Esophagus mucosa (tissue), 1 donor: ENCODE measurements at places on chromosomes 3 and 15. TPM values are rescaled to one million over a fixed set of nuclear protein-coding genes. Genes with fewer than 3 reads are reported as not detected.

Gene PKM
- total RNA-seq, result 1,103 TPM

Gene SEMA5B
- total RNA-seq, result not detected

Gene CCRL2
- 0.24 TPM for total RNA-seq

Gene GABRR3
- not detected for total RNA-seq

Gene HRG
- 0.12 TPM for total RNA-seq

DNA sequence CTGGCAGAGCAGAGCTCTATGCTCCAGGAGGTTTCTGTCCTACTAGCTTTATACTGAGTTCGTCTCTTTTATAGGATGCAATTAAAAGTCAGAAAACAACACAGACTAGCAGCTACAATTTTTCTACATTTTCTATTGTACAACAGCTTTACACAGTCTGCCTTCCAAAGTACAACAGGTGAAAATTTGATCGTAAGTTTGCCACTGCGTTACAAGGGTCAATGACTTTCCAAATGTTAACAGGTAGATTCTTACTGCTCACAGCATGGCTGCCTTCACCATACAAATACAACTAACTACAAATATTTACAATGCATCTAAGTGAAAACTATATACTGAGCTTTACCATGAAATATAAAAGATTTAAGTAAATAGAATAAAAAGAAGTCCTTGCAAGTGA is 268.6 kb upstream of the SLCO3A1 start:
- ATAC-seq, result no peak

DNA sequence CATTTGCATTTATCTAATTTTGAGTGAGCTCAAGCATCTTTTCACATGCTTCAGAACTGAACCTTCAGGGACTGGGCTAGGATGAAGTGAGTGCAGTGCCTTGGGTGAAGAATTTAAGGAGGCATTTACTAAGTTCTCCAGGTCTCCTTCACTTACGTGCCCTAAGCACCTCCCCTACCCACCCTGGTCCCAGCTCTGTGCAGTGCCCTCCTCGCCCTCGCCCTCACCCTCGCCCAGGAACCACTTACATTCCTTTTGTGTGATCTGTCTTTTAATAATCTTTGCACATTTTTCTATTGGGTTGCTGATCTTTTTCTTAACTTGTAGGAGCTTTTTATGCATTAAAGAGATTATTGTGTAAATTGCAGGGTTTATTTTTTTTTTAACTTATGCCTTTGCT is 322.6 kb downstream of the THSD4 start:
- ATAC-seq, result no peak

DNA sequence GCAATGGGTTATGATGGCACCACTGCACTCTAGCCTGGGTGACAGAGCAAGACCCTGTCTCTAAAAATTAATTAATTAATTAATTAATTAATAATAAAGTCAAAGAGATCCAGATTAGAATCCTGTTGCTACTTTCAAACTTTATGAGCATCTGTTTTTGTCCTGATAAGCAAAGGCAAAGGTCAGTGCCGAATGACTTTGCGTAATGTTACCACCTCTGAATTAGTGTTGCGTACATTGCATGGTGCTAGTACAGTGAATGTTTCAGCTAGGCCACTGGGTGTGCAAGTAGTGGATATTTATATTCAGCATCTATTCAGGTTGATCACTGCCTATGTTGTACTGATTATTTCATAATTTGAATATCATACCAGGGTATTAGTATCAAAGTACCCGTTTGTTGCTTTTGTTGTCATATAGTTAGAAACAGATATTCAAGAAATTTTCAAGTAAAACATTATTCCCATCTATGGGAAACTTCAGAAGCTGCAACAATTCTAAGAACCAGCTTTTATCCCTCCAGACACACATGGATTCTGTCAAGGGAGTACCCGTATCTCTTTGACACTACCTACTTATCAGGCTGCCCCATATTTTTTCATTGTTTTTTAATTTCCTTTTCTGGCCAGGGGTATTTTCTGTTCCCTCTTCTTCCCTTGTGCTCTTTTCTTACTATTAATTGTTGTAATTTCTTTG is 127.1 kb upstream of the GRM7 start:
- no peak for ATAC-seq

- ATAC-seq, result peak; percentile 90
Measured at GRCh38 chr15:70741107-70741531, 22.2 kb downstream of the UACA start.

DNA sequence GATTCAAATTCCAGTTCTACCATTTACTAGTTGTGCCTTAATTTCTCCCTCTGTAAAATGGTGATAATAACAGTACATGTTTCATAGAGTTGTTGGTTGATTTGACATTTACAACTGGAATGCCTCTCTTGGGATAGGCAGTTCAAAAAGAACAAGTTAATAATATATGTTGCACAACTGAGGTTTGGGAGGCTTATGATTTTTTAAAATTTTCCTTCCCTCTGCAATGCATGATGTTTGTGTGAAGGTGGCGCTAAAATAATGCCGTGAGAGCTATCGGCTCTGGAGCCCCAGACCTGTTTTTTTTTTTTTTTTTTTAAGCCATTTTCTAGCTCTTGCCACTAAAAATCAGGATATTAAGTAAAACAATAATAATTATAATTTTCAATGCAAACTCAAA is 18.6 kb downstream of the DNAJB11 start:
- ATAC-seq, result peak; percentile 59

DNA sequence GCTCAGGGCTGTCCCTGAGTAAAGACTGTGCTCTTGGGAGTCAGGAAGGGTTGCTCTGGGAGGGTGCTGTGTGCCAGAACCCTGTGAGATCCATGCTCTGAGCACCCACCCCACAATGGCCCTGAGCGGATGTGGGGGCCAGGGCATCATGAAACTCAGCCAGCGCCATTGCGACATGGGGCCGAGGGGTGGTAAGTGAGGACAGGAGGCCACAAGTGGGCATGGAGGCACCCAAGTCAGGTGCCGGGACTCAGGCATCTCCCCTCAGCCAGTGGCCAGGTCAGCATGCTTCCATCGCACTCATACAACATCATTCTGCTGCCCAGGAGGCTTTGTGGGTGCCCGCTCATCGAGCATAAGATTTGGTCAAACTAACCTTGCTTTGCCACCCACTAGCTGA is 19.6 kb downstream of the ATP2B2 start:
- ATAC-seq, result no peak

DNA sequence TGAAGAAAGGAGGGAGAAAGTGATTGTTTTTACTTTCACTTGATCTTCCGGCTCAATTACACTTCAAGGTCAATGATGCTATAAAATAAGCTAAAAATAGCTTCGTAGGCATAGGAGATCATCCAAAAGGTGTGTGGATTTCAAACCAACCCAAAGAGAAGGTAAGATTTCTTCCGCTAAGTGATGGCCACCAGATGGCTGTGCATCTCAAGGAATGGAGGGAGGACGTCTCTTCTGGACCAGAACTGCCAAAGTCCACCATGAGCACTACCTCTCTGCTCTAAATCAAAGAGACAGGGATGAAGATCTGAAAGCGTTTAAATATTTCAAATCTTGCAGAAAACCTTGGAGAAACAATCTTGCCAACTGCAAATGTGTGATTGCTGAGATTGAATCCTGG is 199.1 kb upstream of the ZPLD1 start:
- ATAC-seq, result no peak

DNA sequence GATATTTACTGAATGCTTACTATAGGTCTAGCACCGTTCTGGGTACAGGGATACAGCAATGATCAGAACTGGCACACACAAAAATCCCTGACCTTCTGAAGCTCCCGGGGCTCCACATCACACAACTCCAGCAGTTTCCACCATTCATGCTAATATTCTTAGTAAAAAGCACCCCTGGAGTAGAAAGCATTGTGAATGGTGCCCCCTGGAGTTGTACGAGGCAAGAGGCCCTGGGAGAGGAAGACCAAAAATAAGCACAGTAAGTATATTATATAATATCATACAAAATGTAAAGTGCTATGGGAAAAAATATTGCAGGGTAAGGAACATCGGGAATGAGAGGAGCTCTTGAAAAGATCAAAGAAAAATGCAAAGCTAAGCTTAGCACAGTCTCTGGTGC is 790 bp upstream of the SRGAP3 start:
- no peak for ATAC-seq

DNA sequence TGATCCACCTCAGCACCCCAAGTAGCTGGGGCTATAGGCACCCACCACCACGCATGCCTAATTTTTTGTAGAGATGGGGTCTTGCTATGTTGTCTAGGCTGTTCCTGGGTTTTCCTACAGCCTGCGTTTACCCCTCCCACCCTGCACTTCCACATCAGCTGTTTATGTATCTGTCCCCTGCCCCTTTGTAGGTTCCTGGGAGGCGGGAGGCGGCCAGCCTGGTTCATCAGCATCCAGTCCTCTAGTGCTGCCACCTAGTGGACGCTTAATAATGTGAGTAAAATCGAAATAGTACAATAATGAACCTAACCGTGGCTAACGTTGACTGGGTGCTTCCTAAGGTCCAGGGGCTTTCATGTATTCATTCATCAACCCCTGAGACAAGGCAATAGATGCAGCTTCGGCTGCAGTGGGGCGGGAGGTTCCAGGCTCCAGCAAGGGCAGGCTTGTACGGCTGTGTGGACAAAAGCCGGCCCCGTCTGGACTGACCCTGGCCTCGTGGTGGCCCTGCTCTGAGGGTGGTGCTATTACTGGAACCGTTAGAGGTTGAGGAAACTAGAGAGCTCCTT is 1.2 kb upstream of the LCTL start:
- ATAC-seq, result peak; percentile 54

DNA sequence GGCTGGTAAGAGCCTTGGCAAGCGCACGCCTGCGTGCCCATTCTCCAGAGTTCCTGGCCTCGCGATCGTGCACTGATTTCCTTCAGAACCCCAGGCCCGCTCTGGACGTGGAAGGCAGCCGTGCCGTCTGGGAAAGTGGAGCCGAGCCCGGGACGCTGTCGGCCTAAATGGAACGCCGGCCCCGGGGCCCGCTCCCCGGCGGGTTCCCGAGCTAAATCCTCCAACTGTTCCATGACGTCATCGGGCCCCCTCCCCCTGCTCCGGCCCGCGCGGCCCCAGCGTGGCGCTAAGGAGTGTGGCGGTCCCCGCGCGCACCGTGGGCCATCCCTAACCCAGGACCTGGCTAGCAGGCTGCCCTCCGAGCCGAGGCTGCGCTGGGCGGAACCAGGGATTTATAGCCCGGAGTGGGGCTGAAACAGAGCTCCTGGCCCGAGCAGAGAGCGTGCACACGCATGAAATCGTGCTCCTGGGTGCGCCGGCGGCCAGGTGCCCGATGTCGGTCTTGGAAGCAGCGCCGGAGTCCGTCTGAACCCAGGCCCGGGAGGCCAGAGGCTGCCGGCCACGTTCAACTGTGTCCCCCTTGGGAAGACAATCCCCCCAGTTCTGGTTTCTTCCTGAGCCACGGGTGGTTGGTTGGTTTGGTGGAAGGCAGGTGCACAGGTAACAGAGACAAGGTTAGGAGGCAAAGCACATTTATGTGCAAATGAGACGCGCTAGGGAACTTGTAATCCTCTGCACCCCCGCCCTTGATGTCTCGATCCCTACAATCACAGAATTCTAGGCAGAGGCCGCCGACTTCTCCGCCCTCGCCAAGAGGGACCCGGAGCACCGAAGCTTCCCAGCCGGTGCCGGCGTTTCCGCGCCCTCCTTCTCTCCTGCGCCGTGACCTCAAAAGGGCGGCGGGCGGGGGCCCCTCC is 84.9 kb upstream of the ETV5 start:
- ATAC-seq, result peak; percentile 63

DNA sequence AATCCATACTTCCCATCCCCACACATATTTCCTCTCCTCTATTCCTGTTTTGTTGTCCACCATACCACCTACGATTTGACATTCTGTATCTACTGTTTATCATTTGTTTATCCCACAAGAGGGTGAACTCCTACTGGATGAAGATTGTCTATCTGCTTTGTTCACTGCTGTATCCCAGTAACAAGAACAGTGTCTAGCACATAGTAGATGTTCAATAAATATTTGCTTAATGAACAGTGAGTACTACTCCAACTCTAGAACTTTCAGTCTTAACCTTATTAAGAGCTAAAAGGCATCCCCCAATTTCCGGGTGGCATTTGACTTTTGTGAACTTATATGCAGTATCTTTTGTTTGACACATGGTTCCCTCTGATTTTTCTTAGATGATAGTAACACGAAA is 1.3 kb downstream of the PYGO1 start:
- no peak for ATAC-seq

GRCh38 chr3:98906230-98906629 is 4.7 kb upstream of the DCBLD2 start:
- ATAC-seq, result no peak

DNA sequence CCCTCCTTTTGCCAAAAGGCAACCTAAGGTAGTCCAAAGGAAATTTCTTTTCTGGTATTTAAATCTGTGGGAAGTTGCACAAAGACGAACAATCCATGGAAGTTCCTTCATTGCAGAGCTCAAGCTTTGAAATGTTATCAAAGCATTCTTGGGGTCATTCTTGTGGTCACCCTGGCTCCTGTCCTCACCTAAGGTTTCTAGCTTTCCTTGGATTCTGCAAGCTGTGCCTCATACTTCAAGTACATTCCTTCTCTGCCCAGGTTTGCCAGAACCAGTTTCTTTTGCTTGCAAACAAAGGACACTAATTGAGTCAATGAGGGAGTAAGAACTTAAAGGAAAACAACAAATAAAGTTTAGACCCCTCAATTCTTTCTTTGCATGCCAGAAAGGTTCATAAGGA is 329.8 kb upstream of the PDZRN3 start:
- no peak for ATAC-seq
